ENCODE measurements at places on chromosomes 13 and 19.

DNA sequence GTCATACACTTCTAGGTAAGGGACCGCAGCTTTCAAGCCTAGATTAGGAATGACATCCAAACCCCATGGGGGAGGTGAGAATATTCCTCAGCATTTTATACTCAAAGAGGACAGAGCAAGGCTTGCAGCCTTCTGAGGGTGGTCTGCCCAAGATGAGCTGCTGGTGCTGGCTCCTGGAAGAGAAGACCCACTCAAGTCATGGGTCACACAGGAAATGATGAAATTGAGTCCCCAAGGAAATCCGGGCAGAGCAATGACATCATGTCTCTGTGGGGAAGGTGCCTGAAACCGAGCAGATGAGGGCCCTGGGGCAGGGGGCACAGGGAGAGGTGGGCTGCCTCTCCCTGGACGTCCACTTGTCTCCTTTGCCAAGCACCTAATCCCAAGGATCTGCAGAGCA, 468.7 kb downstream of the TSHZ3 start:
- DNase-seq: no peak

DNA sequence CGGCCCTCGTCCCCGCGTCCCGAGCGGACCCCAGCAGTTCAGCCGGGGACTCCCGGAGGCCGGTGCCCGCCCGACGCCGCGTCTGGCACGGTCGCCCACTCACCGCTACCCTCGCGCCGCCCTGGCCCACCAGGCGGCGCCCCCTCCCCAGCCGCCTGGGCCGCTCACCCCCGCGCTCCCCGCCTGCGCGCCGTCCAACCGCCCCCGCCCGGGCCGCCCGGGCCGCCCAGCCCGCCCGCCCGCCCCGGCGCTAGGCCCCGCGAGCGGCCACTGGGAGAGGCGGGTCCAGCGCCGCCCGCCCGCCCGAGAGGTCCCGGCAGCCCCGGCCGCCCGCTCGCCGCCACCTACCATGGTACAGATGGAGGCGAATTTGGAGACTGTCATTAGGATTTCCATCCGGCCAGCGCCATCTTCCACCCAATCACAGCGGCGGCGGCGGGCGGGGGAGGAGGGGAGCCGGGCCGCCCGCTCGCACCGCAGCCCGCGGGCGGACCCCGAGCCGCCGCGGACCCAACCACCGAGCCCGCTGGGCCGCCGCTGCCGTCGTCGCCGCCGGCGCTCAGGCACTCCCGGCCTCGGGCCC, at the start of gene USP12:
Gene USP12, minus strand, starts transcription at position 568 of the 583 bp plus-strand sequence. Its CDS starts 172 bp downstream, at position 396.
- no peak for DNase-seq

- DNase-seq: no peak
Measured at GRCh38 chr19:35009424-35010415, 9.6 kb downstream of the GRAMD1A start.

GRCh38 chr13:62583466-62583865, 1167.8 kb upstream of the PCDH20 start:
- no peak for DNase-seq

DNA sequence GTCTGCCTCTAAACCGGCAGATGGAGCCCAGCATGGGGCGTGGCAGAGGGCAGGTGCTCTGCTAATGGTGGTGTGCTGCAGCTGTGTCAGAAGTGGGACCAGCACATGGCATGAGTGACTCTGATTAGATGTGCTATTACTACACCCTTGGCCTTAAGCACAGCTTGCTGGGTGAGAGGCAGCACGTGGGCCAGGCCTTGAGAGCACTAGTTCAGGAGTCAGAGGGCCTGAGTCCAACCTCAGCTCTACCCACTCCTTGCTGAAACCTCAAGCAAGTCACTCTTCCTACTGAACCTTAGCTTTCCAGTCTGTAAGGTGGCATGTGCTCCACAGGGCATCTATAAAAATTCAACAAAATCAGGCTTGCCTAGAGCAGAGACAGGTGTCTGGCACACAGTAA, 22.7 kb downstream of the AKT2 start:
- DNase-seq: no peak

- no peak for DNase-seq
Measured at GRCh38 chr19:43674596-43674995, 4.6 kb upstream of the PLAUR start.

DNA sequence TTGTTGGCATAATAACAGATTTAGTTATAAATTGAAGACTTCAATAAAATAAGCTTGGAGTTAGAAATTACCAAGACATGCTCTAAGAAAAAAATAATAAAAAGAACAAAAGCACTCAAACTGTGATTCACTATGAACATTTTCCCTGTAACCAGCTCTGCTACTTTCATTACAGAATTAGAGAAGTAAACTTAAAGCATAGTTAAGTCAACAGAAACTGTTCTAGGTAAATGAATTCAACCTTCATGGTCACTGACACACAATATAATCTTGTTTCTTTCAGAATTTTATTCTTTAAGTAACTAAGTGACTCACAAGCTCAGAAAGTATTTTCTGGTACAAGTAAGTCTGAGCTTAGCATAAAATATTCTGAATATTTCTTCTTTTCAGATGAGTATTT, 136.3 kb downstream of the KLF5 start:
- DNase-seq: no peak

DNA sequence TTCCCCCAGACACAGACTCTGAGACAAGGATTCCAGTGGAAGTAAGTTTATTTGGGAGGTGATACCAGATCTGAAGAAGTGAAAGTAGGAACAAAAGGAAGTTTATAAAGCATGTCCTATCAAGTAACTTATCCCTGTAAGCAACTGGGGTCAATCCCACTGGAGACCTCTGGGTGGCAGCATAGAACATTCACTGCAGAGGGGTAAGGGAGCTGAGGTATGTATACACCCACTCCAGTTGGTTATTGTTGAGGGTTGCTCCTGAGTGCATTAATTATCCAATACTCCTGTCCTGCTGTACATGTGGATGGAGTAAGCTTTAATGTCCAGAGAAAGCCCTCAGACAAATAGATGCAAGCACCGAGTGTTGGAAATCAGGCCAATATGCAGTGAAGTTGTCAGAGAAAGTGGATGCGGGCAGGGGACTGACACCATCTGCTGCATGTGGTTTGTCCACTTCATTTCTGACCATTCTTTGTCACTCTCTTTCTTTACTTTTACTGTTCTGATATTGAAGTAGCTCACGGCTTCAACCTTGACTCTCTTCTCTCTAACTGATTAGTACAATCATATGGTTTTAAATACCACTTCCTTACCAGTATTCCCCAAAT, 46.7 kb downstream of the NOTCH3 start:
- DNase-seq: no peak

DNA sequence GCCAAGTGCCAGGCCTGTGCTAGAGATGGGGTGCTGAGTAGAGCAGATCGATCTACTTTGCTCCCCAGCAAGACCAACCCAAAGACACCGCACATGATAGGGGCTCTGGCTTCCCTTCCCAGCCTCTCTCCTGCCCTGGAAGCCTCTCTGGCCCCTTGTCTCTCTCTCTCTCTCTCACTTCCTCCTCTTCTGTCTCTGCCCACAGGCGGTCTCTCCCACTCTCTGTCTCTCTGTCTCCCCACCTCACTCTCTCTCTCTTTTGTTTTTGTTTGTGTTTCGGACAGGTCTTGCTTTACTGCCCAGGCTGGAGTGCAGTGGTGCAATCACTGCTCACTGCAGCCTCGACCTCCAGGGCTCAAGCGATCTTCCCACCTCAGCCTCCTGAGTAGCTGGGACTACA, 1.3 kb downstream of the SELENOV start:
- DNase-seq: no peak
